Left forelimb (tissue), 1 donor: ENCODE measurements at places on chromosomes 6 and 20.

- no peak for DNase-seq
These were observed 1.3 kb downstream of the EPPIN start for GRCh38 chr20:45545754-45546453.

GRCh38 chr6:44630125-44631028 lies 242.9 kb downstream of the CDC5L start:
- DNase-seq: no peak

DNA sequence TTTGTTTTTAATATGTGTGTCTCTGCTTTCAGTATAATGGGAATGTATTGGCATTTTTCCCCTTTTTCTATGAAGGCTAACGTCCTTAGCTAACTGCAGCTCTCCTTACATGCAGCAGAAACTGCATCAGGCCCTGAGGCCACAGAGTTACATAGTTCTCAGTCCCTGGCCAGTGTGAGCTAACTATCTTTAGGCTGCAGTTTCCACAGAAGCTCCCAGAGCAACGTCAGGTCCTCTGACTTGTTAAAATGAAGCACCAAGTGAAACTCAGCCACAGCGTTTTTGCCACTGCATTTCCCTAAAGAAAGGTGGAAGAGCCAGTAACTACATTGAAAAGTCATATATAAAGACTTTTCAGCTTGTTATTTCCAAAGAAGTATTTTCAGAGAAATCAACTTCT lies 244.7 kb downstream of the CBLN4 start:
- no peak for DNase-seq

- DNase-seq: no peak
These were observed 92.6 kb upstream of the PRDM1 start for GRCh38 chr6:105993341-105994117.

DNA sequence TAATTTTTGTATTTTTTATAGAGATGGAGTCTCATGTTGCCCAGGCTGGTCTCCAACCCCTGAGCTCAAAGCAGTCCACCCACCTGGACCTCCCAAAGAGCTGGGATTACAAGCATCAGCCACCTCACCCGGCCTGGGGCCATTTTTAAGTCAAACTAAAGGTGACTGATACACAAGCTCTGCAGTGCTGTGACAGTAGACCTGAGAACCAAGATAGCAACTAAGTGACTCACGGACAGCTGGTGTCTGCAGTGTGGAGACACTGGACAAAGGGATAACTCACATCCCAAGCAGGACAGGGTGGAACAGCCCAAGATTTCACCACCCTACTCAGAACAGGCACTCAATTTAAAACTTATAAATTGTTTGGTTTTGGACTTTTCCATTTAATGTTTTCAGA lies 402.5 kb downstream of the CD83 start:
- DNase-seq: no peak
